Ovary (tissue), 10 donors: ENCODE measurements at places on chromosomes 11 and 22. TPM values are rescaled to one million over a fixed set of nuclear protein-coding genes. Genes with fewer than 3 reads are reported as not detected.

The UBQLN3 gene
- 10.6 TPM for total RNA-seq

The HOATZ gene
- not detected for total RNA-seq

The NAALAD2 gene
- total RNA-seq: 17.5 TPM

The FADD gene
- 16.0 TPM for total RNA-seq

The TMEM151A gene
- 0.97 TPM for total RNA-seq

The ADM gene
- total RNA-seq: 8.2 TPM

The DNAJB7 gene
- total RNA-seq: not detected

The SLC17A6 gene
- not detected for total RNA-seq

The C11orf97 gene
- 0.37 TPM for total RNA-seq

The AMOTL1 gene
- 11.6 TPM for total RNA-seq

The DEUP1 gene
- 0.54 TPM for total RNA-seq

The NXPE1 gene
- 0.24 TPM for total RNA-seq

The F2 gene
- total RNA-seq: not detected

The ISX gene
- total RNA-seq: not detected

The GDPD5 gene
- total RNA-seq: 8.4 TPM

The ROM1 gene
- 9.6 TPM for total RNA-seq

The TESMIN gene
- total RNA-seq: 4.1 TPM

The APOL4 gene
- total RNA-seq: 7.3 TPM

The OR6A2 gene
- total RNA-seq: not detected

The ME3 gene
- total RNA-seq: 48.6 TPM

The GLB1L2 gene
- 14.2 TPM for total RNA-seq

The OR10S1 gene
- not detected for total RNA-seq

The FJX1 gene
- 6.7 TPM for total RNA-seq
